Activated CD8-positive, alpha-beta T cell treated with anti-CD3 and anti-CD28 coated beads for 36 hours (primary cell): ENCODE measurements at places on chromosomes 1 and 21.

- H3K27me3 ChIP-seq: no peaks in the 10 kb centered on the region
- H3K4me3 ChIP-seq: no peak overlapping the region
- no peaks in the 10 kb centered on the region for H3K4me1 ChIP-seq
Measured at GRCh38 chr1:41537788-41538351, 53.4 kb upstream of the EDN2 start.

- H3K4me3 ChIP-seq: no peak overlapping the region
- H3K27ac ChIP-seq: no peak overlapping the region
- peaks cover 3% of the 10 kb centered on the region for H3K27me3 ChIP-seq
- H3K4me1 ChIP-seq: peaks cover 16% of the 10 kb centered on the region
Measured at GRCh38 chr1:58548371-58548770, 1.8 kb upstream of the OMA1 start.

DNA sequence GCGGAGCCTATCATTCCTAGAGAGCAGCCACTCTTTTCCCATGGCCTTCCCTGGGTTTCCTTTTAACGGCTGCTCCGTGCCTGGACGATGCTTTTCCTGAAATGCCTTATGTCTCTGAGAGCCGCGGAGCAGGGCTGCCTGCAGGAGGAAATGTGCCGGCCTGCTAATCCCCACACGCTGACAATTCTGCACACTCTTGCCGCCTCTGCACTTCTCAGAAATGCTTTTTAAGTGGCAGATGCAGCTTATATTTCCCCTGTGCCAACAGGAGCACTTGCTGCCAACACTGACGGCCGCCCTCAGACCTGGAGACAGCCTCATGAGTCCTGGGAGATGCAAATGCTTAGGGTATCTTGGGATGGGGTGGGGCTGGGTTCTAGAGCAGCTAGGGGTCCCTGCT, 253.2 kb downstream of the GRIK3 start:
- no peaks in the 10 kb centered on the region for H3K36me3 ChIP-seq
- peaks cover 6% of the 10 kb centered on the region for H3K27me3 ChIP-seq
- H3K4me1 ChIP-seq: no peaks in the 10 kb centered on the region
- H3K4me3 ChIP-seq: no peak overlapping the region

- H3K4me3 ChIP-seq: no peak overlapping the region
- peaks cover 25% of the 10 kb centered on the region for H3K27me3 ChIP-seq
- no peaks in the 10 kb centered on the region for H3K4me1 ChIP-seq
- no peak overlapping the region for H3K27ac ChIP-seq
- H3K36me3 ChIP-seq: no peaks in the 10 kb centered on the region
- DNase-seq: no peak
Measured at GRCh38 chr1:92797297-92797696, 12.4 kb upstream of the EVI5 start.

DNA sequence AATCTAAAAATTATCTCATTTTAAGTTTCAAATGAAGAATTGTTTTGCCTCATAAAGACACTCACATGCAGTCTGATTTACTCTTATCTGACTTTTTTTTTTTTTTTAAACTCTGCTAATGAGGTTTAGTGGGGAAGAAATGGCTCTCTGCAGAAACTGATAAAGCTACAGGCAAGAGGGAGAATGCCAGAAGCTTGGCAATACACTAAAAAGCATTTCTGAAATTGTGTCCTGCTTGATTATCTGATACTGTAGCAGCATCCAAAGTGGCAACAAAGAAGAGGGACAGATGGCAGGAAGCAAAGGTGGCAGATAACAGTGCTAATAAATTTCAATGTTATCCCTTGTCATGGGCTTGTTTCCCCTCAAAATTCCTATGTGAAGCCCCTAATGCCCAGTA, 1744.9 kb downstream of the NCAM2 start:
- H3K4me3 ChIP-seq: no peak overlapping the region
- H3K36me3 ChIP-seq: no peaks in the 10 kb centered on the region
- H3K4me1 ChIP-seq: no peaks in the 10 kb centered on the region
- H3K27me3 ChIP-seq: no peaks in the 10 kb centered on the region
- DNase-seq: no peak

- H3K4me3 ChIP-seq: no peak overlapping the region
- H3K27ac ChIP-seq: no peak overlapping the region
- peaks cover 53% of the 10 kb centered on the region for H3K36me3 ChIP-seq
- H3K27me3 ChIP-seq: no peaks in the 10 kb centered on the region
Measured at GRCh38 chr1:30990591-30990990, 74.9 kb downstream of the PUM1 start.

GRCh38 chr1:107439567-107439966, 298.7 kb downstream of the NTNG1 start:
- H3K36me3 ChIP-seq: no peaks in the 10 kb centered on the region
- DNase-seq: no peak
- no peak overlapping the region for H3K27ac ChIP-seq

GRCh38 chr21:32800056-32800455, 28.5 kb upstream of the PAXBP1 start:
- DNase-seq: no peak
- H3K4me1 ChIP-seq: peaks cover 7% of the 10 kb centered on the region
- H3K4me3 ChIP-seq: no peak overlapping the region
